ENCODE measurements at places on chromosomes 12 and 14.

DNA sequence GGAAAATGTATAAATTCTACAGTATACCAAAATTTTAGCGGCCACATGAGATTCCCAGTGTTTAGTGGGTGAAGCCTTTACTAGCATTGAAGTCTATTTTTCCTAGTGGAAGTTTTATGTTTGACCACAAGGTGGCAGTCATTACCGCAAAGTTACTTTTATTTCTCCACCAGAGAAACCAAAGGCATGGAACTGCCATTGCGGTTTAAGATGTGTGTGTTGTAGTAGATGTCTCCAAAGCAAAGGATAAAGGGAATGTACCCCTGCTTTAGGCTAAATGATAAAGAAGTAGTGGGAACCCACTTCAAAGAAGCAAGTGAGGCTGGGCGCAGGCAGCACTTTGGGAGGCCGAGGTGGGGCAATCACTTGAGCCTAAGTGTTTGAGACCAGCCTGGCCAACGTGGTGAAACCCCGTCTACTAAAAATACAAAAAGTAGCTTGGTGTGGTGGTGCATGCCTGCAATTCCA, 140.5 kb downstream of the PRKCH start:
- peak; percentile 74 for DNase-seq

DNA sequence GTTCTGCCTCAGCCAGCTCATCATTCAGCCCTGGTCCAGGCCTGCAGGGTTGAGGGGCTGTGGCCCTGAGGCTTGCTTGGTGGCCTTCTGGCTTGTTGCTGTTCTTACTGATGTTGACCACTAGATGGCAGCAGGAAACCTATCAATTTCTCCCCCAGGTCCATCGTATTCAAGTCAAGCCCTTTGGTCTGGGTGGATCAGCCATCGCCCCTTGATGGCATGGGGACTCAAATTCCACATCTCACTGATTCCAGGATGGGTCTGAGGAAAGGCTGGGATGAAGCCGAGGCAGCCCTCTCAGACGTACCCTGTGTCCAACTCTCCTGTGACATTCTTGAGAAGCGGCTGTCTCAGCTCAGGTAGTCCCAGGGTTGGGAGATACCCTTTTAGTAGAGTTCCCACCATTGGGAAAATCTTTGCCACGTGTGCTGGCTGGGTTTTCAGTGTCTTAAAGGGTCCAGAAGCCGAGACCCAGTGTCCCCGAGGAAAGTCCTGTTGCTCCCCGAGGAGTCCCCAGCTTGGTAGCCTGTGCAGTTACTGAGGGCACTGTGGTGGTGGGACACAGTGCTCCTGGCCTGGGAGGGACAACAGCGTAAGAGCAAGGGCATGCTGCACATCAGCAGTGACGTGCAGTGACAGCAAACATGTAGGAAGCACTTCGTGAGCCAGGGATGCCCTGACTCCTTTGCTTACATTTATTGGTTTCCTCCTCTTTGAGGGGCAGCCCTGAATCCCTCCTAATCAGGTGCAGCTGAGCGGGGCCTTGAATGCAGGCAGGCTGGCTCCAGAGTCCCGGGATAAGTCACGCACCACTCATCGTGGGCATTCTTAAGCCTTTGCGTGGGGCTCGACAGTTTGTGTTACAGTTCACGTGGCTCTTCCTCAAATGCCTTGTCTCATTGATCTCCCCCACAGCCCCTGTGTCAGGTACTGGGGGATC, 58.6 kb downstream of the TSPAN9 start:
- DNase-seq = peak; percentile 77

DNA sequence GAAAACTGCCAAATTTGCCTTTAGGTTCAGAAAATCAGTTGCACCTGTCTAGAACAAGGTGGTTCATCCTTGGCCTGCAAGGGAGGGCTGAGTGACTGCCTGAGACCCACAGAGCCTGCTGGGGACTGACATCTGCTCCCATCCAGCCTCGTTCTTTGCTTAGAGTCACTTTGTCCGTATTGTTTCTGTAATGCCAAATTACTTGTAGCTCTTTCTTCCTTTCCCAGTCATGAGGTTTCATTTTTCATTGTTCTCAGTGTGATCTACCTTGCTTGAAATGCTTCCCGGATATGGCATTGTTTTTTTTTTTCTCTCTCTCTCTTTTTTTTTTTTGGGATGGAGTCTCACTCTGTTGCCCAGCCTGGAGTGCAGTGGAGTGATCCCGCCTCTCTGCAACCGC, 21.3 kb downstream of the TSPAN9 start:
- no peak for DNase-seq

GRCh38 chr12:76470028-76470939, 89.3 kb downstream of the OSBPL8 start:
- peak; percentile 84 for DNase-seq

DNA sequence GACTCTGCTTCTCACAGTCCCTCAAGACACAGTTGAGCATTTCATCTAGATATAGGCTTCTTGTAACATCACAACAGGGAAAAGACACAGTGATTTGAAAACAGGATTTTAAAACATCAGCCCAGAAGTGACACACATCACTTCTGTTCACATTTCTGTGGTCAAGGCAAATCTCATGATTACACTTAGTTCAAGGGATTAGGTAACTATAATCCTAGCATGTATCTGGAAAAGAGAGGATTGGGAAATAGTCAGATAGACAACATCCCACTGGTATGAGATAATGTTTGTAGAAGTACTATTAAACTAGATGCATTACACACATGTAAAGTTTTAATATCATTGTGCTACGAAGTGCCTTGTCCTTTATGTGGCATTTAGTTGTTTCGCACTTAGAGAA, 252.6 kb upstream of the PRKD1 start:
- DNase-seq = peak; percentile 52

- peak; percentile 61 for DNase-seq
Observed at GRCh38 chr12:76018111-76018510, 13.5 kb downstream of the PHLDA1 start.

- peak; percentile 47 for DNase-seq
Observed at GRCh38 chr14:37480446-37481290, 114.4 kb downstream of the FOXA1 start.

GRCh38 chr12:120639771-120640721, at the start of gene CABP1:
Gene CABP1, plus strand, starts transcription at chr12:120640626. Its CDS starts 60 bp downstream, at chr12:120640686.
- no peak for DNase-seq

- DNase-seq = peak; percentile 28
Observed at GRCh38 chr12:64608901-64609535, 1.3 kb upstream of the RASSF3 start.

- no peak for DNase-seq
Observed at GRCh38 chr12:15527201-15528080, 205.1 kb downstream of the PTPRO start.

DNA sequence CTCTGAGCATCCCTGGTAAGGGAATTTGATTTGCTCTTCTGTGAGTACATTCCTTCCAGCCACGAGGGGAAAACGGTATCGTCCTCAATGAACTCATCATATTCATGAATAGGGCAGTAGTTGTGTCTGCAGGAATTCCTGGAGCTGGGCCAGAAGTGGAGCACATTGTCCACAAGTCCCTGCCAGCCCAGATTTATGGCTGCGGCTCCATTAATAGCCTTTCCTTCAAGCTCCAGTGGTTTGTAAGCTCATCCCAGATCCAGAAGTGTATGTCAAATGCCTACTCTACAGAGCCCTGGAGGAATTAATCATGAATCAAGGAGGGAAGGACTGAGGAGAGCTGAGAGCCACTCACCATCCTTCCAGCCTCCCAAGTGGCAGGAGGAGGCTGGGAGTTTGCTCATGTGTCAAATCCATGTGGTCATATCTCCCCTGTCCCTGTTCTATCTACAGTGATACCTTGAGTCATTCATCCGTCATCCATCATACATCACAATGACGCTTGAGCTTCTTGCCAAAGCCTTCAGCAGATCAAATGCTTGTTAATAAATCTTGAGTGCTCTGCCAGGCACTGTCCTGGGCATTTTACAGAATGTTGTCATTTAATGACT, 65.5 kb downstream of the SVOP start:
- peak; percentile 31 for DNase-seq

- DNase-seq = no peak
Observed at GRCh38 chr14:22955702-22956569, 954 bp downstream of the HAUS4 start.

GRCh38 chr14:105305345-105305744, 4.5 kb upstream of the BRF1 start:
- no peak for DNase-seq

GRCh38 chr12:52076811-52077210, 2.7 kb upstream of the SMIM41 start:
- DNase-seq = no peak

- peak; percentile 67 for DNase-seq
Observed at GRCh38 chr12:44015333-44015941, 179.6 kb downstream of the TMEM117 start.

GRCh38 chr12:19138956-19139355, 9.4 kb downstream of the PLEKHA5 start:
- no peak for DNase-seq

DNA sequence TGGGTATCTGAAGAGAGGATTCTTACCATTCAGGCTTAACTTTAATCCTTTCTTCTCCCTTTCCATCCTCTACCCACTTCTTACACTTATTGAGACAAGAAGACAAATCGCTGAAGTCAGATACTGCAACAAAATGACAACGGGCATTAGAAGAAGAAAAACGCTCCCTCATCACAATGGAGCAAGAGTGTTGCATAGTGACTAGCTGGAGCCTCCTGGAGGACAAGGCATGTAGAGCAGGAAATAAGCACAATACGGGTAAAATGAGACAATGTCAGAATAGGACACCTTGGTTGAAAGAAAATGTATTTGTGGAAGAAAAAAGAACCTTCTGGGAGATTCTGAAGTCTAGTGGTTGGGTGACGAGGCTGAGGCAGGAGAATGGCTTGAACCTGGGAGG, 501.0 kb downstream of the RERGL start:
- no peak for DNase-seq

- DNase-seq = no peak
Observed at GRCh38 chr14:76863724-76864407, 37.7 kb downstream of the LRRC74A start.

- DNase-seq = peak; percentile 75
Observed at GRCh38 chr12:26369588-26369987, 174.2 kb downstream of the SSPN start.

- DNase-seq = peak; percentile 82
Observed at GRCh38 chr14:93105362-93105761, 10.4 kb downstream of the ITPK1 start.

DNA sequence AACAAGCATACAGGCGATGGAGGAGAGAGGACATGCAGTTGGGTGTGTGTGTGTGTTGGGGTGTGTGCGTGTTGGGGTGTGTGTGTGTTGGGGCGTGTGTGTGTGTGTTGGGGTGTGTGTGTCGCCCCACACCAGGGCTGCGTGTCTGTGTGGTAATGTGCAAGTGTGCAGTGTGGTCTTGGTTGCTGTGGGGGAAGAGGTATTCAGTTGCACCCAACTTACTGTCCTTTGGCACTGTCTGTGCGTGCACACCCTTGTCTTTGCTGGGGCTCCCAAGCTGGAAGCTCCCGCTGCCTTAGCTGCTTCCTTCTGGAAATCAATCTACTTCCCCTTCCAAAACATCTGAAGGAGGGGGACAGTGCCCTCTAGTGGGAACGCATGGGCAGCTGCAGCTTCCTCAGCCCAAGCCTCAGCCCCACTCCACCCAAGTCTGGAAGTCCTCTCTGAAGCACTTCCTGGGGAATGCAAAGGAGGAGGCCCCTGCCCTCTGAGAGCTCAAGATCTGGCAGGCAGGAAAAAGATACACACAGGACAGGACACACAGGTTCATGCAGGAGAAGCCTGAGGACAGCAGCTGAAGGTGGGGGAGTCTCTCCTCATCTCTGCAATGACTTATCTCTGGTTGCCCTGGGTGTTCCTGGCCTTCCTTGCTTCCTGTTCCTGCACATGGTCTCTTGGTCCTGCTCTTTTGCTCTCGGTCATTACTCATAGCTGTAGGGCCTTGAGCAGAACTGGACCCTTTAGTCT, 13.1 kb downstream of the ASIC1 start:
- peak; percentile 82 for DNase-seq

DNA sequence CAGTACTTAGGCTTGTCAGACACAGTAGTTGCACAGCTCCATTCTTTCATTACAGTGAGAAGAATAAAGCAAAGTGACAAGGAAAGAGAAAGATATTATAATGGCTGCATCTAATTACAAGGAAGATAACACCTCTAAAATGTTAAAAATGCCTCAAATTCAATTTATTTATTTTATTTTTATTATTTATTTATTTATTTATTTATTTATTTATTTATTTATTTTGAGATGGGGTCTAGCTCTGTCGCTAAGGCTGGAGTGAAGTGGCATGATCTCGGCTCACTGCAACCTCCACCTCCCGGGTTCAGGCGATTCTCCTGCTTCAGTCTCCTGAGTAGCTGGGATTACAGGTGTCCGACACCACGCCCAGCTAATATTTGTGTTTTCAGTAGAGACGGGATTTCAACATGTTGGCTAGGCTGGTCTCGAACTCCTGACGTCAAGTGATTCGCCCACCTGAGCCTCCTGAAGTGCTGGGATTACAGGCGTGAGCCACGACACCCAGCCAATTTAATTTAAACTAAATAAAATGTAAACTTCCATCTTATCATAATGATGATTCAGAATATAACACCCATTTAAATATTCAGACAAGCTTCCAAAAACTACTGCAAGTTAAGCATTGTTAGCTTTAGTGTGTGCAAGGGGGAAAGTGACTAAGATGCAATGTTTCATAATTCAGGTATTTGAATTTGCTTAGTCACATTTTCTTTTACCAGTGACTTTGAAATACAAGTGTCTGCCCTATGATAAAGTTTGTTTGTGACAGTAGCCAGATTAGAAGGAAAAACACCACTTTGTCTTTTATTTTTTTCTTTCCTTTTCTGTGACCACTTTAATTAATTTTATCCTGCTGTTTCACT, 2.4 kb upstream of the CFAP54 start:
- peak; percentile 74 for DNase-seq

DNA sequence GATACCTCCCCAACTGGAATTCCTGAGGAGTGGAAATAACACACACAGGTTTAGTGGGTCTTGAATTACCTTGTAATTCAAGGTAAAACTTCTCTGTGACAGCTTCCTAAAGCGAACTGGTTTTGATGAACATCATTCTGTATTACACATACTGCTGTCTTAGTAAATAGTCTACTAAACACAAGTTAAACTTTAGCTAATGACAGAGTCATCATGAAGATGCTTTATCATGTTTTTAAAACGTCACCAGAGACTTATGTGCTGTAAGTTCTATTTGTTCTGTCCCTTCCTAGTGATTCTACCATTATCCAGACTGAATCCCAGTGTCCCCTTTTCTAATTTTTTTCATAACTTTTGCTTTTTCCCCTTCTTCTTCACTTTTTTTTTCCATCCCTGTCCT, 11.6 kb upstream of the GXYLT1 start:
- DNase-seq = no peak

Data from AG10803 (cell line).